ENCODE measurements at places on chromosomes 4 and X.

- DNase-seq, result no peak
Observed at GRCh38 chrX:8049827-8050226, 121.2 kb downstream of the VCX2 start.

DNA sequence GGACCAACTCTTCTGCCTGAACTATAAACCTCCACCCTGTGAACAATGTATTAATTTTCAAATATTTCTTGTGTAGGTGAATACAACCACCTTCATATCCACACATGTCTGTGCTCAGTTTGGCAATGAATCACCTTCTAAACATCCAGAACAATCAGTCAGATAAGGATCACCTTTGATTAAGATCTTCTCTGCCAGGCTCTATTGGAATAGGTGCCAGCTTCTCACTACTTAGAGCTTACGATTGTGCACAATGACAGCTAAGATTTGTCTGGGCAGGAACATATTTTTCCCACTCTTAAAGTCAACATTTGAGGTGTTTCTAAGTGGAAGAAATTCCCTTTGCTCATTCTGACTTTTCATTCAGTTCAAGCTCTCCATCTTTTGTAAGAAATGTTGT lies 237.2 kb downstream of the IL1RAPL2 start:
- DNase-seq, result no peak

DNA sequence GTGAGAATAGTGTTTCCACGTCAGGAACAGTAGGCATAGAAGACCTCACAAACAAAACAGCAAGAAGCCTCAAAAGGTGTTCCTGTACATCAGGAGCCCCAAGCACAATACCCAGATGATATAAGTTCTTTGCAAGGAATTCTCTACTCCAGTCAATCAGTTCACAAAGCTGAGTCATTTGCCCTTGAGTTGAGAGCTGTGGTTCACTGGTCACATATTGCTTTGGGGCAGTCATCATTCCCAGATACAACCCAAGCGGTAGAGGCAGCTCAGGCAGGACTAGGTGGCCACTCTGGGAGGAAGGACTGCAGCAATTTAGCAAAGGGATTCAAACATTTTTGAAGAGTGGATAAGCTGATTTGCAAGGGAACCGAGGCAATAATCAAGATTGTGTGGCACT lies 551.5 kb upstream of the ZFP42 start:
- no peak for DNase-seq

DNA sequence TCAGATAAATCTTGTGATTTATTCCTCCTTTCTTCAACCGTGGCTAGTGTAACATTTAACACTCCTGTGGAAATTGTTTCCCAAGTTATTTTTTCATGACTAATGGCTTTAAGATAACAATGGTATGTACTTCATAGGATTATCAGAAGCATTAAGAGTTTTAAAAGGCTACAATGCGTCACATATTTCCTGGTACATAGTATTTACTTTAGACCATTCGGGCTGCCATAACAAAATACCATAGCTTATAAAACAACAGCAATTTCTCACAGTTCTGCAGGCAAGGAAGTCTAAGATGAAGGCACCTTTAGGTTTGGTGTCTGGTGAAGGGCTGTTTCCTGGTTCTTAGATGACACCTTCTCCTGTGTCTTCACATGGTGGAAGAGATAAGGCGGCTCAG lies 158.6 kb downstream of the PAPSS1 start:
- DNase-seq, result no peak

GRCh38 chrX:121256647-121257046 lies 209.2 kb downstream of the GLUD2 start:
- no peak for DNase-seq

- no peak for DNase-seq
Observed at GRCh38 chrX:101986586-101986985, 54.8 kb upstream of the ZMAT1 start.

DNA sequence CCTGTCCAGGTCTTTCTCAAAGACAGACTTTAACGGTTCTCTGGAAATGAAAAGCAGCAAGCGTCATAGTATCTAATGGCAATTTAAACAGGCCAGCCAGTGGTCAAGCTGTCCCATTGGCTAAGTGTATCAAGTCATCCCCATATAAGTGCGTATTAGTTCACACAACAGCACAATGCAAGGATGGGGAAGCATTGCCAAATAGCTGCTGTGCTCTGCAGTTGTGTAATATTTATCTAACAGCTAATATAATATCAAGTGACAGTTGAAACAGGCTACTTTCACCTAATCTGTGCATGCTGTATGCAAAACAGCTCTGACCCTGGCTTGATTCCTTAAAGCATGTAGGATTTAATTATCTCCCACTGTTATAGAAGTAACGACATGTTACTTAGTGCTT lies 134.8 kb upstream of the PPARGC1A start:
- no peak for DNase-seq

DNA sequence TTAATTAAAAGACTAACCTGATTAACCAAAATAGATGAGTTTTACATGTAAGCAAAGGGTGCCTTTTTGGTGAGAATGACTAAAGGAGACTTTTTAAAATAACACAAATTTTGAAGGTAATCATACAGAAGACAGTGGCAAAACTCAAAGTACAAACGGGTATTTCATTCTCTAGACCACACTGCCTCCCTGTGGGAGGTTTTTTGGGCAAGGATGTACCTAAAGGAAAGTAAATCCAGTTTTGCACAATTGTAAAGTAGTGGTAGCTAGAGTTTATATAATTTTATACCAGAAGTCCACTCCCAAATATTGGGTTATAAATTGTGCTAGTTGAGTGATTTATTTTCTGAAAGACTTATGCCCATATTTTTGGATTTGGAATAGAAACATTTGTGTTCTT lies 201.0 kb downstream of the PAPSS1 start:
- DNase-seq, result no peak

GRCh38 chrX:44795945-44796450 lies 47.8 kb upstream of the DUSP21 start:
- no peak for DNase-seq

GRCh38 chr4:11416071-11416766 lies 12.5 kb downstream of the HS3ST1 start:
- peak; percentile 2 for DNase-seq

DNA sequence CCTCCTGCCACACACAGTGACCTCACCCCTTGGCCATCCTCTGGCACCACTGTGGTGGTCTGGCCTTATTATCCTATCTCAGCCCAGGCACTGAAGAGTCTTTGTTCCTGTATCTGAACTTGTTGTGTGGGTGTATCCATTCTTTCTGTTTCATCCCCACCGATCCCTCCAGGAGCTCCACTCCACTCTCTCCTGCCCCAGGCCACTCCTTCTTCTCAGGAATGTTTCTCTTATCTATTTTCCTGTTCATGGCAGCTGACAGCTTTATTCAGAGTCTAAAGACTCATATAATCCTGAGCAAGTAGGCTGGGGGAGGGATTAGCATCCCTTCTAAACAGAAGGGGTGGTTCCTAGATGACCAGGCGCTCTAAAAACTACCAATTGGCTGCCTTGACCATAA lies 150.0 kb downstream of the ANAPC10 start:
- DNase-seq, result no peak

Data from stimulated activated naive B cell treated with anti-CD40 and anti-IgM and Interleukin-4, amounts not matched to agents 10 μg/mL and 1 μg/mL and 100 μg/mL, for 72 hours (primary cell).